ENCODE measurements at places on chromosomes 7 and 10.

DNA sequence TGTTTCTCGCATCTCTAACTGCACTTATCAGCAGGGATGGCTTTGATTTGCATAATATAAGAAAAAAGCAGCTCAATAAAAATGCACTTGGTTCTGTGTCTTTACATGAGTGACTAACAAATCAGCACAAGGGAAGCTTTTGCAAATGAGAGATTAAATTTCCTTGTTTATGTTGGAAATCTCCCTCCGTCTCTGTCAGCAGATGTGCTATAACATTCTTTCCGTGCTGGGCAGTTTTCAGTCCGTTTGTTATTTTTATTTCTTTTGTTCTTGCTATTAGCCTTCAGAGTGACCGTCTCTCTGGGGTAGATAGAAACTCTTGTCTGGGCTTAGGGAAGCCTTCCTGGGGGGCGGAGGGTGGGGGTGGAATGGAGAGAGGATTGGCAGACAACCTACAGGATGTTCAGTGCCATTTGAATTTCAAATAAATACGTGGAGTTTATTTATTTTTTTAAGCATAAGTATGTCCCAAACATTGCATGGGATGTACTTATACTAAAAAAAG, 96.0 kb downstream of the GATA3 start:
- no peak for DNase-seq

DNA sequence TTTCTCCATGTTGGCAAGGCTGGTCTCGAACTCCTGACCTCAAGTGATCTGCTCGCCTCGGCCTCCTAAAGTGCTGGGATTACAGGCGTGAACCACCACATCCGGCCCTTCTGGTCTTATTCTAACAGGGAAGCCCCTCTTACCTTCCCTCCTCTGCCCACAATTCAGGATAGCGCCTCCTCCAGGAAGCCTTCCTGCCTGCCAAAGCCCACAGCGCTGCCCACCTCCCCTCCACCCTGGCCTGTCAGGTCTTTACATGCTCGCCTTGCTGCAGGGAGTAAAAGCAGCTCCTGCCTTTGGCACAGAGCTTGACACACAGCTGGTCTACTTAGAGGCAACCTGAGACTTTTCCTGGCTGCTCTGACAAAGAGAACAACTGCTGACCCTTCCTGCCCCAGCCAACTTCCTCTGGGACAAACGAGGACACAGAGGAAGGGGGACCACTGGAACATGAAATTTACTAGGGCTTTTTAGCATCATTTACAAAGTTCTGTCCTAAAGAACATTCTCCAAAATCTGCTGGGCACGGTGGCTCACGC, 13.2 kb downstream of the MLXIPL start:
- no peak for DNase-seq

- DNase-seq: no peak
These were observed 28.9 kb downstream of the BAG3 start for GRCh38 chr10:119680050-119680449.

DNA sequence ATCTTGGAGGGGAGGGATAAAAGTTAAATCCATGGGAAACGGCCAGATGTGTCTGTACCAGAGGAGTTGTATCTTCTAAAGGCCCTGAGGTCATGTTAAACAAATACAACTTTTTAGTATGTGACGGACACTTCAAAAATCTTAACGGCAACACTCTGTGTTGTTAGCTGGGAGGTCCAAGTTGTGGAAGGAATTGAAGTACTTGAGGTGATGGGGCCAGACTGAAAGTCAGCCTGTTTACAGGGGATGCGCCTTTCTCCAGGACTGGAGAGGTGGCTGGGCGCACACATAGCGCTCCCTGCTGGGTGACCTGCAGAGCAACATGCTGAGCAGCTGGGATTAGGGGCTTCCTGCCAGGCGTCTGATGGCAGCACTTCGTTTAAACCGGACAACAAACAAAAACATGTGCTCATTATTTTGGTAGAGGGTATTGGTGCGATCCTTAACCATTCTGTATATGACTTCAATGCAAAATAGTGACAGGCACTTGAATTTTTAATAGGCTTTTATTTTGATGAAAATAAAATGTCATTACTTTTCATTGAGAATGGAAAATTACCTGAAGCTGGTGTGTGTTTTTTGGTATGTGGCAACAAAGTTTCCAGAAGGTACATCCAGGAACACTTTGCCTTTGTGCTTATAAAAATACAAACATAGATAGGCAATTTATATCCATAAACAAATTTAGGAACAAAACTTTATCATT, 198.2 kb downstream of the MLLT10 start:
- no peak for DNase-seq

DNA sequence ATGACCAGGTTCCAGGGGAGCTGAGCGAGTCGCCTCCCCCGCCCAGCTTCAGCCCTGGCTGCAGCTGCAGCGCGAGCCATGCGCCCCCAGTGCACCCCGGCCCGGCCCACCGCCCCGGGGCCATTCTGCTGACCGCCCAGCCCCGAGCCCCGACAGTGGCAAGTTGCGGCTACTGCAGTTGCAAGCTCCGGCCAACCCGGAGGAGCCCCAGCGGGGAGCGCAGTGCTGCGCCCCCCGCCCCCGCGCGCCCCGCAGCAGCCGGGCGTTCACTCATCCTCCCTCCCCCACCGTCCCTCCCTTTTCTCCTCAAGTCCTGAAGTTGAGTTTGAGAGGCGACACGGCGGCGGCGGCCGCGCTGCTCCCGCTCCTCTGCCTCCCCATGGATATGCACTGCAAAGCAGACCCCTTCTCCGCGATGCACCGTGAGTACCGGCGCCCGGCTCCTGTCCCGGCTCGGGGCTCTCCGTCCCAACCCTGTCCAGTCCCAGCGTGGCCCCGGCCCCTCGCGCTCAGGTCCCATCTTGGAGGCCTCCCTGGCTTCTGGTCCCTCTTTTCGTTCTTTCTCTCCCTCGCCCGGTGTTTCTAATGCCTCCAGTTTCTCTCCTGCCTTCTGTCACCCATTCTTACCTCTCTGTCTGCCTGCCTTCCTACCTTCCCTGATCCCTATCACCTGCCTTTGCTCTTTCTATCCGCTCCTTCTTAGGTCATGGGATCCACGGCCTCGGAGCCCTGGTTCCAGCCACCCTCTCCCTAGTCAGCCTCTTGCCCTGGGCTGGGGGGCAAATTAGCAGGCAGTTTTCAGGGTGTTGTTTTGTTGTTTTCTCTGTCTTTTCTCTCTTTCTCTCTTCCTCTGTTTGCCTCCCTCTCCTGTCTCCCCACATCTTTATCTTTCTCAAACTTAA, 751 bp downstream of the PAX2 start:
- DNase-seq: no peak

GRCh38 chr7:68963552-68963951, 634.7 kb upstream of the AUTS2 start:
- no peak for DNase-seq

DNA sequence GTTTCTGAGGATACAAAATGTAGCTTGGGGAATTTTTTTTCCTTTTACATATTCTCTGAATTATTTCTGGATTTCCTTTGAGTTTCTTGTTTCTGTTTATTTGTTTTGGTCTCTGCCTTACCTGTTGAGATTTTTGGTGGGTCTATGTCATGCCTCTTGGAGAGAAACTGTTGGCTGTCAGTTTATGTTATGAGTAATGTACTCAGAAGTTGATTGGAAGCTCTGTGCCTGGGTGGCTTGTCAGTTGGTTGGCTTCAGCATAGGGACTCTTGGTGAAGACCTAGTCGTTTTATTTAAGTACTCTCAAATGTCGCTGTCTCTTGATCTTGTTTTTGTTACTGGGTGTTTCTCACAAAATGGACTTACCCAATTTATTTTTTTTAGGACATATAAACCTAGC, 132.4 kb downstream of the CDK14 start:
- no peak for DNase-seq

GRCh38 chr7:151512353-151512752, 7.3 kb downstream of the RHEB start:
- DNase-seq: no peak
